ENCODE measurements at places on chromosomes 7 and 10. TPM values are rescaled to one million over a fixed set of nuclear protein-coding genes. Genes with fewer than 3 reads are reported as not detected.

GPR26 gene
- total RNA-seq, result 0.07 TPM

NPSR1 gene
- not detected for total RNA-seq

ASAH2 gene
- 4.4 TPM for total RNA-seq

- no peak for DNase-seq
These were observed 281.1 kb upstream of the KLF14 start for GRCh38 chr7:131014906-131015656.

- DNase-seq, result no peak
These were observed 118.5 kb downstream of the ARHGAP21 start for GRCh38 chr10:24605141-24605540.

GRCh38 chr7:107173191-107173590 lies 4.4 kb downstream of the HBP1 start:
- peak; percentile 15 for DNase-seq

- DNase-seq, result no peak
These were observed 807.2 kb downstream of the IPMK start for GRCh38 chr10:57460540-57460939.

- peak; percentile 66 for DNase-seq
These were observed 97.9 kb upstream of the KLF14 start for GRCh38 chr7:130831817-130832481.

GRCh38 chr10:75014516-75015230 lies 96.8 kb upstream of the SAMD8 start:
- no peak for DNase-seq

GRCh38 chr10:117801691-117802090 lies 245.1 kb downstream of the RAB11FIP2 start:
- no peak for DNase-seq

- no peak for DNase-seq
These were observed 957 bp upstream of the SVIL start for GRCh38 chr10:29635711-29636144.

GRCh38 chr7:112120696-112121217 lies 85.4 kb downstream of the DOCK4 start:
- DNase-seq, result no peak

- no peak for DNase-seq
These were observed 48.4 kb downstream of the TEX36 start for GRCh38 chr10:125634606-125635005.

- peak; percentile 66 for DNase-seq
These were observed 9.0 kb upstream of the POR start for GRCh38 chr7:75905785-75906604.

GRCh38 chr10:43649185-43649523 lies 473 bp upstream of the ZNF32 start:
- no peak for DNase-seq

GRCh38 chr7:37201003-37201875 lies 247.4 kb downstream of the ELMO1 start:
- DNase-seq, result peak; percentile 55

- peak; percentile 54 for DNase-seq
These were observed 1.7 kb downstream of the RASGEF1A start for GRCh38 chr10:43264965-43265798.

GRCh38 chr10:132802048-132802447 lies 16.1 kb upstream of the NKX6-2 start:
- DNase-seq, result no peak

GRCh38 chr10:13113544-13113943 lies 13.6 kb downstream of the OPTN start:
- DNase-seq, result no peak

DNA sequence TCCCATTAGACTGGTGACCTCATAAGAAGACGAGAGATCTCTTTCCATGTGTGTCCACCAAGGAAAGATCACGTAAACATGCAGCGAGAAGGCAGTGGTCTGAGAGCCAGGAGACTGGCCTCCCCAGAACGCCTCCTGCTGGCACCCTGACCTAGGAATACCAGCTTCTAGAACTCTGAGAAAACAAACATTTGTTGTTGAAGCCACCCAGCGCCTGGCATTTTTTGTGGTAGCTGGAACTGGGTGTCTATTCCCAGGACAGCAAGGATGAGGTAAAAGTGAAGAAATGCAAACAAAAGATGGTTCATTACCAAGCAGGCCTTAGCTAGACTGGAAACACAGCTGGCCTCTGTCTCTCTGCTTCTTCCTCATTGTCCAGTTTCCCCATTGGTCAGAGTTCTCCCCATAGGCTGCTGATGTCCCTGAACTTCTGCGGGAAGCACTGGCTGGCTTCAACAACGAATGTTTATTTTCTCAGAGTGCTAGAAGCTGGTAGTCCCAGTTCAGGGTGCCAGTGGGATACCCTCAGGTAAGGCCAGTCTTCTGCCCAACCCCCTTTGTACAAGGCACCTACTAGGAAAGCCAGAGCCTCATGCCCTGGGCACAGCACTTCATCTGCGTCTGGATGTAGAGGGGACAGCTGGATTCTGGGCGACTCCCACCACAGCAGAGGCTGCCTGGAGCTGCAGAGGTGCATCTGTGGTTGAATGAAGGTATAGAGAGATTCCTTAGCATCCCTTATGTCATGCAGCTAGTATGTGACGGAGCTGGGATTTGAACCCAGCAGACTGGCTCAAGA lies 304.9 kb downstream of the TCERG1L start:
- DNase-seq, result no peak

DNA sequence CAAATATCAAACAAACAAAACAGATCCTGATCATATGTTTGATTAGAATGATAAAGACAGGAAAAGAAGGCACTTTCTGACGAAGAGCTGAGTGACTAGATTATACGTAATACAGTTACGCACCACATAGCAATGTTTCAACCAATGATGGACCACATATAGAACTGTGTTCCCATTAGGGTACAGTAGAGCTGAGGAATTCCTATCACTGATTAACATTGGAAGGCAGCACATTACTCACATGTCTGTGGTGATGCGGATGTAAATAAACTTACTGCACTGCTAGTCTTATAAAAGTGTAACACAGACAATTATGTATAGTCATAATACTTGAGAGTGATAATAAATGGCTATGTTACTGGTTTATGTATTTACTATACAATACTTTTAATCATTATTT lies 98.3 kb downstream of the PTN start:
- no peak for DNase-seq
